SJCRH30 (cell line): ENCODE measurements at places on chromosomes 6 and 20. TPM values are rescaled to one million over a fixed set of nuclear protein-coding genes. Genes with fewer than 3 reads are reported as not detected.

The PROKR2 gene
- not detected in 2 replicates for total RNA-seq

DNA sequence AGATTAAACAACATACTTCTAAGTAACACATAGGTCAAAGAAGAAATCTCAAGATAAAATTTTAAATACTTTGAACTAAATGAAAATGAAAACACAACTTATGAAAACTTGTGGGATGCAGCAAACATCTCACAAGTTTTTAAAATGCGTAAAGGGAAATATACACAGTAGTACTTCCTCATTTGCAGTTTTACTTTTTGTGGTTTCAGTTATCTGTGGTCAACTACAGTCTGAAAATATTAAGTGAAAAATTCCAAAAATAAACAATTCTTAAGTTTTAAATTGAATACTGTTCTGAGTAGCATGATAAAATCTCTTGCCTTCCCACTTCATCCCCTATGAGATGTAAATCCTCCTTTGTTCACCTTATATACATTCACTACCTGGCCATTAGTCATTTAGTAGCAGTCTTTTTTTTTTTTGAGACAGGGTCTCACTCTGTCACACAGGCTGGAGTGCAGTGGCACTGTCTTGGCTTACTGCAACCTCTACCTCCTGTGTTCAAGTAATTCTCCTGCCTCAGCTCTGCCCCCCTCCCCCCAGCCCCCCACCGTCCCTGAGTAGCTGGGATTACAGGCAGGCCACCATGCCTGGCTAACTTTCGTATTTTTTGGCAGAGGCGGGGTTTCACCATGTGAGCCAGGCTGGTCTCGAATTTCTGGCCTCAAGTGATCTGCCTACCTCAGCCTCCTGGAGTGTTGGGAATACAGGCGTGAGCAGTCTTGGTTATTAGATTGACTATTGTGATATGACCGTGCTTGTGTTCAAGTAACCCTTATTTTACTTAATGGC is 154.6 kb upstream of the AHI1 start:
- H3K4me3 ChIP-seq = no peak overlapping the region
- H3K27me3 ChIP-seq = no peaks in the 10 kb centered on the region
- no peak overlapping the region for H3K27ac ChIP-seq

DNA sequence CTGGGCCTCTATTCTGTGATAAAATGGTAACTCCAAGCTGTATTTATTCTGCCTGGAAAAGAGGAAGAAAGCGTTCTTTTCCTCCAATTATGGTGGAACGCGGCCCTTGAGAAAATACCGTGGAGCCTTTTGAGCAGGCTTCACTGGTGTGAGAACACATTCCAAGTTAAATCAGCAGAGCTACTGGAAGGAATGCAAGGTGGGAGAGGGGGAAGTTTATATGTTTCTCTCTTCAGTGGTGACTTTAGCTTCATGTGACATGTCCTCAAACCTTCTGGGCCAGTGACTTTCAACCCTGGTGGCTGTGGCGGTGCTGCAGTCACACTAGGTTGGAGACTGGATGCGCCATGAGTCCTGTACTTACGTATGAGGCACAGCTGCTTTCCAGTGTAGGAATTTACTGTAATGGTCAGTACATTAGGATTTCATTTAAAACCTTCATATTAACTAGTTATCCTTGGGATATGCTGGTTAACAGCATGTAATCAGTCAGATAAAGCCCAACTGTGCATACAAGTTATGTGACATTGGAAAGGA is 221.7 kb downstream of the ARID1B start:
- no peak overlapping the region for H3K27ac ChIP-seq
- H3K4me1 ChIP-seq = no peaks in the 10 kb centered on the region
- no peak overlapping the region for H3K4me3 ChIP-seq
- no peaks in the 10 kb centered on the region for H3K36me3 ChIP-seq
- no peak for DNase-seq

DNA sequence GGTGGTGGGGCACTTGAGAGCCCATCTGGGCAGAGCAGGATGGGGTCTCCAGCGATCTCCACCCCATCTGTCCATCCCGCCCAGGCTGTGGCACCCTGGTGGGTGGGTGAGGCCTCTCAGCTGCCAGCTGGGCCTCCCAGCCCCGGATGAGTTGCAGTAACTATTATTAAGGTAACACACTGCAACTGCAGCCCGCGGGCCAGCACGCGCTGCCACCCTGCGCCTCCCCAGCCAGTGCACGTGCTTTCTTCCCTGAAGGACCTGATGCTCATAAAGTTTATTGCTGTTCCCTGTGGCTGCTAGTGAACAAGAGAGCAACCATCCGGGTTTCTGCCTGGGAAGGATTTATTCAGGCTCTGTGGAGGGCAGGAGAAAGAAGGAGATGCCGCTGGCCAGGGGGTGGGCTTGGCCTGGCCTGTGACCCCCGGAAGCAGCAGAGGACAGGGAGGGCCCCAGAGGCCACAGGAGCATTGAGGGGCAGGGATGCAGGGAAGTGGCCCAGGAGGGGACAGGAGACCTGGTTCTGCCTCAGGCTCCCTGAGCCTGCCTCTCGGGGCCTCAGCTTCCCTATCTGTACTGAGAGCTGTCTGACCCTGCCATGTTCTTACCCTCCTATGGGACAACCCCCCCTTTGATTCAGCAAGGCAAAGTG is 1.7 kb downstream of the IP6K3 start:
- H3K27ac ChIP-seq = peak overlapping the region; percentile 89
- peaks cover 5% of the 10 kb centered on the region; the same call in 1 of the 2 replicates for H3K36me3 ChIP-seq
- peaks cover 28% of the 10 kb centered on the region for H3K4me1 ChIP-seq
- DNase-seq = peak; percentile 45

DNA sequence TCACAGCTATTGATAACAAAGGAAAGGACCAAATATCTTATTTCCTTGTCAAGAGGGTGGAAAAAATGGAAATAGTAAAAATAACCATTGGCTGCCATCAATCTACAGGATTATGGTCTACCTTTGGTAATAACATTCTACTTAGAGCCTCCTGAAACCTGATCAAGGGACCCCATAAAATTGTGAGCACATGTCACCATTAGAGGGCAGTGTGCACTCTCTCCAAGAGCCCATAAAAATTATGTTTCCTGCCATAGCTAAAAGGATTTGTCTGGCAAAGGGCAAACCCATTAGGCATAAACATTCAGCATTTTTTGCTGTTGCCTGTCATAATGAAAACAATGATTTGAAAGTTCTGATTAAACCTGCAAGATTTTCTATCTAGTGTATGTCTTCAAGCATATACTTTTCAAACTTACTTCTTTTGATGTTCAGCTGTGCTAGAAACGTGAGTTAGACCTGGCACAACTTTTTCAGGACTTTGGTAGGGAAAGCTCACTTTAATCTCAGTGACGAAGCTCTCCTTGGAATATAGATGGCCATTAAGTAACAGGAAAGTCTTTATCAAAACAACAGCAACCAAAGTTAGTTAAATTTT is 120.7 kb upstream of the ZFP64 start:
- peaks cover 7% of the 10 kb centered on the region for H3K27me3 ChIP-seq
- DNase-seq = peak; percentile 87
- no peaks in the 10 kb centered on the region for H3K4me1 ChIP-seq

- no peaks in the 10 kb centered on the region for H3K36me3 ChIP-seq
- DNase-seq = no peak
- no peaks in the 10 kb centered on the region; the same call in 1 of the 2 replicates for H3K27me3 ChIP-seq
- H3K4me1 ChIP-seq = no peaks in the 10 kb centered on the region
- H3K4me3 ChIP-seq = no peak overlapping the region
- no peak overlapping the region for H3K27ac ChIP-seq
Measured at GRCh38 chr6:170181338-170181690, 109.6 kb downstream of the DLL1 start.

DNA sequence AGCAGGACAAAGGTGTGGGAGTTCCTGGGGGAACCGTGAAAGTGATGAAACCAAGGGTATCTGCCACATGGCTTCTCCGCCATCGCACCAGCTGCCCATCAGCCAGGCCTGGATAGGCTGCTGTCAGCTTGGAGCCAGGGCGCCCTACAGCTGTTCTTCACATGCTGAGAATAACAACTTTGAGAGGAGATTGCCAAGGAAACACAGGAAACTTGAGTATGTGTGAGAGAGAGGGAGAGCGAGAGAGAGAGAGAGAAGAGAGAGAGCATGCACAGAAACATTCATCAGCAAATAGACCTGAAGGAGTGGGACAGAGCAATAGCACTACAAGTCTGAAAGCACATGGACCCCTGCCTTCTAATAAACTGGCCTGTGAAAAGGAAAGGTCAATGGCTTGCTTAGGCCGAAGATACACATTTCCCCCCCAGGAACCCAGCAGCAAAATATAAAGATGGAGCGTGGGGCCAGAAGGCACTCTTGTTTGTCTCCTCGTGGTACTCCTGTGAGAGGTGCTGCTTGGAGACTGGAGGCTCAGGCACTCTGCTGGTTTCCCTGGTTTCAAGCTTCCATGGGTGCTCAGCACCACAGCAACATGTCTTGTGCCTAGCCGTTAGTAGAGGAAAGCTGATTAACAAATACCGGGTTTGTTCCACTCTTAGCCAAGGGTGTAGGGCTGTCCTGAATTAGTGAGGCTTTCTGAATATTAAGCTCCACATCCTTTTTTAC is 53.0 kb downstream of the SNAP25 start:
- DNase-seq = no peak
- H3K27me3 ChIP-seq = no peaks in the 10 kb centered on the region; the same call in 1 of the 2 replicates
- no peaks in the 10 kb centered on the region for H3K36me3 ChIP-seq
- H3K4me3 ChIP-seq = no peak overlapping the region
- H3K27ac ChIP-seq = no peak overlapping the region

DNA sequence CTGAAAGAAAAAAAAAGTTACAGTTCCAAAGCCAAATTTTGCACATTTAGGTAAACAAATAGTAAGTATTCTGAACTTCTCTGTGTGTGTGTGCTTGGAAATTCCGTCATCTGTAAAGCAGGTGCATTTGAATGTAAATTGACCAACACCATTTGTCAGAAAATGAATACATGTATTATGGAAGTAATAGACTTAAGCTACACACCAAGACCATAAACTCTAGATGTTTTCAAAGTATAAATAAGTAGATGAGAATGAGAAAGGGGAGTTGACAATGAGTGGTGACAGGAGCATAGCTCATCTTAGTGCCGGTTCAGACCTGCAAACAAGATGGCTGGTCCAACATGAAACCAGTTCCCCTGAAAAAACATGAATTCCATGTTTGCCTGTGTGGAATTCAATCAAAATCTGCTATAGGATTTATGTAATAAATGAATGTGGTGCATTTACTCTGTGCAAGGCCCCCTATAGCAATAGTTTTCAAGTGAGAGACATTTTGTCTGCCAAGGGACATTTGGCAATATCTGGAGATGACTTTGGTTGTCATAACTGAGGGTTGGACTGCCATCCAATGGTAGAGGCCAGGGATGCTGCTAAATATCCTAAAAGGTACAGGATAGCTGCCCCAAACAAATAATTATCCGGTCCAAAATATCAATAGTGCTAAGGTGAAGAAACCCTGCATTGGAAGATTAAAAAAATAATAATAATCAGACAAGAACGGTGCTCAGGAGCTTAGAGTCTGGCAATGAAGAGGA is 11.0 kb upstream of the FILIP1 start:
- no peaks in the 10 kb centered on the region for H3K27me3 ChIP-seq
- H3K36me3 ChIP-seq = no peaks in the 10 kb centered on the region
- no peak for DNase-seq
- H3K4me1 ChIP-seq = no peaks in the 10 kb centered on the region
- H3K4me3 ChIP-seq = no peak overlapping the region

GRCh38 chr6:111031151-111031550 is 49.3 kb downstream of the RPF2 start:
- no peak for DNase-seq
- peaks cover 9% of the 10 kb centered on the region for H3K36me3 ChIP-seq
- no peaks in the 10 kb centered on the region for H3K4me1 ChIP-seq
- H3K27ac ChIP-seq = no peak overlapping the region
- H3K4me3 ChIP-seq = no peak overlapping the region

DNA sequence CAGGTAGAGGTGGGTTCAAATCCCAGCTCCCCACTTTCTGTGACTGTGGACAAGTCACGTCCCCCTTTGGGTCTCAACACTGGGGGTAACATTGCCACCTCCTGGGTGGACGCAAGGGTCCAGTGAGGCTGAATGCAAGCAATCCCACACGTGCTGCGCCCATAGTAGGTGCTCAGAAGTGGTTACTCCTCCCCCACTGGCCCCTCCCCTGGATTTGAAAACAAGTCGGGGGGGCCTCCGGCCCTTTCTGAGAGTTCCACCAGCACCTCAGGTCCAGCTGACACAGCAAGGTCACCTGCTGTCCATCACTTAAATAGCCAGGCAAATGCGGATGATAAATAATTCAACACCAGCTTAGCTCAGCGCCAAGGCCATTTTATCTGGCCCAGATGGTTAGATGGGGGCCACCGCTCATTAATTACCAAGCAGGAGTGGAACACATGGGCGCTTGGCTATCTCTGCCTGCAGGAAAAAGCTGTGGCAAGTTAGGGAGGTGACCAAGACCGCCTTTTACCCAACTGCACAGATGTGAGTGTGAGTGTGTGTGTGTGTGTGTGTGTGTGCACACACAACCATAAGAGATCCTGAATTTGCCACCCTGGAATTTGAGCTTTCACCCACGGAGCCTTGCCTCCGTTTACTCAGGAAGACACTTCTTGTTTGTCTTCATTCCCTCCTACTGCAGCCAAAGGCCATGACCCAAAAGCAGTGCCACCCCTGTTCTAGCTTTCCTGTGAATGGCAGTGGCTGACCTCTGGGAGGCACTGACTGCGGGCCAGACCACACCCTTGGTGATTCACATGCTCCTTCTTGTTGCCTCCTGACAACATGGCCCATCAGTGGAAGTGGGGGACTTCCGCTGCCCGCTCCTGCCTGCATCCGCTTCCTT is 34.7 kb upstream of the KCNB1 start:
- H3K27me3 ChIP-seq = peaks cover 7% of the 10 kb centered on the region; the same call in 1 of the 2 replicates
- no peak for DNase-seq
- H3K36me3 ChIP-seq = no peaks in the 10 kb centered on the region
- no peak overlapping the region for H3K27ac ChIP-seq
- no peaks in the 10 kb centered on the region for H3K4me1 ChIP-seq
- H3K4me3 ChIP-seq = no peak overlapping the region

- H3K27me3 ChIP-seq = no peaks in the 10 kb centered on the region; the same call in 1 of the 2 replicates
- no peak overlapping the region for H3K4me3 ChIP-seq
- DNase-seq = no peak
- H3K36me3 ChIP-seq = no peaks in the 10 kb centered on the region
Measured at GRCh38 chr20:23456873-23457272, 4.2 kb upstream of the CST11 start.
